ENCODE measurements at places on chromosomes 5 and 9.

DNA sequence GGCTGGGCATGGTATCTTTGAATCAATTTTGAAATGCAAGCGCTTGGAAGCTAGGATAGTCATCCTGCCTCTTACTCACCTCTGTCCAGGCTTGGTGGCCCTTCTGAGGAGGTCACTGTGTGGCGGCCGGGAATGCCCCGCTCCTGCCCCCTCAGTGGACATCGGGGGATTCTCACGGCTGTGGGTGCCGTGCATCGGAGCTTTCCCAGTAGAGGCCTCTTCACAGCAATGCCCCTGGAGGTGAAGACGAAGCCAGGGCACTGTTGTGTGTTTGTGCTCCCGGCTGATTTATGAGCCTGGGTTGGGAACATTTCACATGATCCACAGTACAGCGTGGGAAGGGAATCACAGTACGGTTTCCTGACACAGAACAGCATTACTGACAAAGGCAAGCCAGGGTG lies 147.5 kb downstream of the NXNL2 start:
- no peak for DNase-seq

- no peak for DNase-seq
Observed at GRCh38 chr9:123772967-123773366, 157.0 kb downstream of the DENND1A start.

DNA sequence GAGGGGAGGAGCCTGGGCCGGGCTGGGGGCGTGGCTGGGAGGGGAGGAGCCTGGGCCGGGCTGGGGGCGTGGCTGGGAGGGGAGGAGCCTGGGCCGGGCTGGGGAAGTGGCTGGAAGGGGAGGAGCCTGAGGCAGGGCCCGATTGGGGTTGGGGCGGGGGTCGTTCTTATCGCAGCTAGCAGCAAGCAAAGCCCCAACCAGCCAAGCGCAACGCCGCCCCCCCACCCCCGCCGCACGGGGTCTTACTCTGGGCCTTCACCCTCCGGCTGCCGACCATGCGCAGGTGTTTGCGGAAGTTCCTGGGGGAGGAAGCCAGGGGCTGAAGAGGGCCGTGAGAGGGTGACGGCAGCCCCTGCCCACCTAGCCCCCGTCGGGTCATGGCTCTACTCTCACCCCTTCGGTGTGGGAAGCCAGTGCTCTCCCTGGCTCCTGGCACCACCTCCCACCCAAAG lies 5.0 kb downstream of the NSMF start:
- DNase-seq: no peak

DNA sequence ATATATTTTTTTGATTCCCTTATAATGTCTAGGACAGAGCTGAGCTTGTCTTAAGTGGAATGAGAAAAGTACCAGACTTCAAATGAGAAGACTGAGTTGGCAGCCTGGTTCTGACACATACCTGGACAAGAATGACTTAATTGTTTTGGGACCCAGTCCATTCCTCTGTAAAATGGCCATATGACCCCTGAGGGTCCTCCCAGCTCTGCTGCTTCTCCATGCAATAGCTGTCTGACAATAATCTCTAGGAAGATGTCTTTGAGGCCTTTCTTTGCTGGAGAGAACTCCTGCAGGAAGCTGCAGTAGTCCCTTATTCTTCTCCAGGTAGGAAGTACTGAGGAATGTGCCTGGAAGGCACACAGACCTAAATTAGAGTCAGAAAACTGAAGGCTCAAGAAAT lies 55.9 kb upstream of the SLIT3 start:
- no peak for DNase-seq

- no peak for DNase-seq
Observed at GRCh38 chr5:16570121-16570815, 46.5 kb downstream of the RETREG1 start.

Data from stimulated activated CD4-positive, alpha-beta T cell treated with anti-CD3 and anti-CD28 coated beads, Interleukin-15, amount 100 ng/mL, for 1 hour (primary cell).